ENCODE measurements at places on chromosomes 16 and 17. TPM values are rescaled to one million over a fixed set of nuclear protein-coding genes. Genes with fewer than 3 reads are reported as not detected.

GRCh38 chr16:8872967-8873865, 4.4 kb upstream of the CARHSP1 start:
- no peak for DNase-seq

DNA sequence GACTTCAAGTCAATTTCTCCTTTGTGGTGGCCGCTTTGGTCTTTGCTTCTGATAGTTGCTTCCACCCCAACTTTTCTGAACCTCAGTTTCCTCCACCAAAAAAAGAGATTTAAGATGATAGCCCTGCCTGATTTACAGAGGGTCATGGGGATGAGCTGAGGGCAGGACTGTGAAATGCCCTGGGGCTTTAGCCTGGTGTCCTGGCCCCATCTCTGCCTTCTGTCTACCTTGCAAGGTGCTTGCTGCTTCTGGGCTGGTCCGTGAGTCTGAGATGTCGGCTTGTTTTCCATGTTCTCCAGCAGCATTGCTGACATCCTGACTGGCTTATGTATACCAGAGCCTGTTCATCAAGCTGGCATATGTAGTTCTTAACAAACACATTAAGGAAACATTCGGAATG, 191.9 kb upstream of the MPHOSPH6 start:
- no peak for DNase-seq

DNA sequence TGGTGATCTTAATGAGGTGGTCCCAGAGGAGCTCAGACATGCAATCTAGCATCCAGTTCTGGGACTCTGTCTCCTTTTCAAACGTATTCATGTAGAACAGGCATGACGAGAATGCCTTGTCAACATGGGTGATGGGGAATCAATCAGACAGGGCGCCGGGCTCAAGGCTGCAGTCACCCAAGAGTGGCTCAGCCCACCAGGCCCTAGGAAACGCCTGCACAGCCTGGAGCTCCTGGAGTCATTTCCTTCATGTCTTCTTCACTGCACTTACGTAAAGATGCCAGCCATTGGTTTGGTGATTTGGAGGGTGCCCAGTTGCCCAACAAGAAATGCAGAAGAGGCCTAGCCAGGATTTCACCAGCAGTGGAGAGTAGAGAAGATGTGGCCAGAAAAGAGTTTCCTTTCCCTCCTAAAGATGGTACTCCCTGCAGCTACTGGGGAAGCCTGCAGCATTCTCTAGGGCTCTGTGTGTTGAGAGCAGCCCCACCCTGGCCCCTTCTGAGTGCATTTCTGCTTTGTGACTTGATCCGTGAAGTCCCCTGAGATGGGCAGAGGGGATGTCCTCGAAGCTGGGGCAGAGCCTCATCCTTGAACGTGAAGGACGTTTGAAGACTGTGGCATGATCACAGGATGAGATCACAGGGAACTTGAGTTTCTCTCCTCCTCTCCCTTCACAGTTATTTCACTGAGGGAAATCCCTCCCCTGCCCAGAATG, 24.0 kb upstream of the STH start:
- no peak for DNase-seq

- no peak for DNase-seq
Observed at GRCh38 chr17:62219221-62219899, 154.3 kb upstream of the MED13 start.

PIK3R5 gene
- 37.6 TPM for polyA plus RNA-seq

PAQR4 gene
- polyA plus RNA-seq = 13.6 TPM
